Cerebellar cortex (tissue), 1 donor: ENCODE measurements at places on chromosomes 6 and 20.

- DNase-seq = no peak
Measured at GRCh38 chr6:7264041-7264440, 49.0 kb downstream of the SSR1 start.

GRCh38 chr6:95819939-95820338 lies 195.8 kb upstream of the FUT9 start:
- no peak for DNase-seq

GRCh38 chr6:50102676-50103075 lies 52.9 kb upstream of the DEFB112 start:
- no peak for DNase-seq

- no peak for DNase-seq
Measured at GRCh38 chr6:129596522-129596921, 113.5 kb downstream of the ARHGAP18 start.

DNA sequence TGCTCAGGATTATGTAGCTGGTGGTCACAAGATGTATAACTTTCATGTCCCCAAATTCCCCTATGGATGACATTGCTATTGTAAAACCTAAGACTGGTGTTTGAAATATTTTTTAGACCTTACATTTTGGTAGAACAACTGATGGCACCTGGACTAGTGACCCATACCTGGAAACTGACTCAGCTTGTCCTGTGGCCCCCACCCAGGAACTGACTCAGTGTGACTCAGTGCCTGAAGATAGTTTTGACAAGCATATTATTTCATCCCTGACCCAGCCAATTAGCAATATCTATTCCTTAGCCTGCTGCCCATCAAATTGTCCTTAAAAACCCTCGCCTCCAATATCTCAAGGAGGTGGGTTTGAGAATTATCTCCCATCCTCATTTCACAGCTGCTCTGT lies 90.9 kb upstream of the GRIK2 start:
- DNase-seq = no peak

DNA sequence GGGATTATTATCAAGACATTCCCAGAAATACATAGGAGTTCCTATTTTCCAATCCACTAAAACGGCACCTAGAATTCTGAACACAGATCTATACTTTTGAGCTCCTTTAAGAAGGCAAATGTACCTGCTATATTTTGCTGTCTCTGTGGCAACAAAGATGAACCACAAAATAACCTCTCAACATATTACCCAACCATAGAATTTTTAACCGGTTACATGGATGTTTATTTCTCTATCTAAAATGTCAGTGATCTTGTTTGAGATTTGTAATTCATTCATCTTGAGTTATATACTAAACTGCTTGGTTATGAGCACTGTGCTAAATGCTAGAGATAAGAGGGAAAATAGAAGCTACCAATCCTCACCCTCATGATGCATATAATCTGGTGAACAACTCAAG lies 117.5 kb upstream of the HMGCLL1 start:
- no peak for DNase-seq
